ENCODE measurements at places on chromosomes 16 and 17. TPM values are rescaled to one million over a fixed set of nuclear protein-coding genes. Genes with fewer than 3 reads are reported as not detected.

CD300H gene
- not detected for total RNA-seq

NPIPB6 gene
- total RNA-seq = 1.2 TPM

GAS2L2 gene
- not detected for total RNA-seq

FOXL1 gene
- 31.0 TPM for total RNA-seq

BAHCC1 gene
- 5.7 TPM for total RNA-seq

Measured in aortic smooth muscle cell (primary cell).